ENCODE measurements at places on chromosomes 16 and 17. TPM values are rescaled to one million over a fixed set of nuclear protein-coding genes. Genes with fewer than 3 reads are reported as not detected.

The FOXL1 gene
- 2.1 TPM for total RNA-seq

The TMC5 gene
- 0.17 TPM for total RNA-seq

The PIK3R6 gene
- total RNA-seq, result not detected

The PRSS8 gene
- 17.7 TPM for total RNA-seq

The SCPEP1 gene
- 21.6 TPM for total RNA-seq

The UNKL gene
- 13.8 TPM for total RNA-seq

The DNAH9 gene
- total RNA-seq, result 0.55 TPM

The KRTAP9-4 gene
- total RNA-seq, result not detected

The HBM gene
- total RNA-seq, result not detected

The SOST gene
- not detected for total RNA-seq

The ERAL1 gene
- 25.7 TPM for total RNA-seq

The CA7 gene
- total RNA-seq, result not detected

The CLEC19A gene
- not detected for total RNA-seq

The PRCD gene
- total RNA-seq, result 5.0 TPM

The ITGAD gene
- total RNA-seq, result not detected

The CDH11 gene
- total RNA-seq, result 3.1 TPM

The TCAP gene
- not detected for total RNA-seq

The ACE gene
- 0.52 TPM for total RNA-seq

The SMIM22 gene
- total RNA-seq, result 16.7 TPM

The SERPINF2 gene
- total RNA-seq, result 0.87 TPM

The FNDC8 gene
- not detected for total RNA-seq

The NUDT7 gene
- 4.1 TPM for total RNA-seq

- peak; percentile 76 for DNase-seq
These were observed 27.1 kb upstream of the SNN start for GRCh38 chr16:11640987-11641817.

GRCh38 chr17:56679777-56680422, 86.4 kb downstream of the NOG start:
- peak; percentile 30 for DNase-seq

- no peak for DNase-seq
These were observed 11.8 kb downstream of the GNPTG start for GRCh38 chr16:1363501-1364041.

GRCh38 chr17:66302761-66303626, 581 bp downstream of the PRKCA start:
- peak; percentile 65 for DNase-seq

- no peak for DNase-seq
These were observed 330.7 kb downstream of the KIF2B start for GRCh38 chr17:54153423-54153822.

GRCh38 chr17:74391771-74392170, 24.5 kb downstream of the GPR142 start:
- DNase-seq, result no peak

DNA sequence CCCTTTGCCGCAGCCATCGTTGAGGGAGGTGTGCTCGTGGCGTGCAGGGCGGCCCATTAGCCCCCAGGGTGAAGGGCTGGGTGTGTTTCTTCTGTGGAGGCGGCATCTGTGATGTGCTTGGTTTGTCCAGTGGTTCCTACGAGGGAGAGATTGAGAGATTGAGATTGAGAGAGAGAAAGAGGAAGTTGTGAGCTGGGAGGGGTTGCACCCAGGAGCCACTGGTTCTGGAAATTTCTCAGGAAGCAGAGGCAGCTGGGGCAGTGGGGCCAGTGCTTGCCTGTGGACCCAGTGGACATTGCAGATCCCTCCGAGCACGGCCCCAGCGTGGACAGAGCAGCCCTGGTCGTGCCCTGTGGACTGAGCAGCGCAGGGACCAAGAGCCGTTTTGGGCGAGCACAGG, 72.0 kb upstream of the ZNF750 start:
- no peak for DNase-seq

GRCh38 chr17:31320791-31321190, 631 bp downstream of the EVI2A start:
- no peak for DNase-seq

- no peak for DNase-seq
These were observed 24.0 kb downstream of the CDIP1 start for GRCh38 chr16:4514606-4515005.

- DNase-seq, result peak; percentile 93
These were observed 1.2 kb downstream of the KDM6B start for GRCh38 chr17:7834957-7835813.

- no peak for DNase-seq
These were observed 1.3 kb upstream of the SLC46A1 start for GRCh38 chr17:28407130-28407973.

GRCh38 chr16:69865701-69866100, 85.4 kb upstream of the CLEC18A start:
- peak; percentile 39 for DNase-seq

GRCh38 chr17:59727817-59728533, 20.5 kb downstream of the VMP1 start:
- no peak for DNase-seq

GRCh38 chr17:79506150-79506870, 104.5 kb downstream of the RBFOX3 start:
- DNase-seq, result no peak

- DNase-seq, result peak; percentile 25
These were observed 623 bp downstream of the E4F1 start for GRCh38 chr16:2223942-2224486.

- DNase-seq, result no peak
These were observed 122.9 kb upstream of the CDH11 start for GRCh38 chr16:65244787-65245186.

DNA sequence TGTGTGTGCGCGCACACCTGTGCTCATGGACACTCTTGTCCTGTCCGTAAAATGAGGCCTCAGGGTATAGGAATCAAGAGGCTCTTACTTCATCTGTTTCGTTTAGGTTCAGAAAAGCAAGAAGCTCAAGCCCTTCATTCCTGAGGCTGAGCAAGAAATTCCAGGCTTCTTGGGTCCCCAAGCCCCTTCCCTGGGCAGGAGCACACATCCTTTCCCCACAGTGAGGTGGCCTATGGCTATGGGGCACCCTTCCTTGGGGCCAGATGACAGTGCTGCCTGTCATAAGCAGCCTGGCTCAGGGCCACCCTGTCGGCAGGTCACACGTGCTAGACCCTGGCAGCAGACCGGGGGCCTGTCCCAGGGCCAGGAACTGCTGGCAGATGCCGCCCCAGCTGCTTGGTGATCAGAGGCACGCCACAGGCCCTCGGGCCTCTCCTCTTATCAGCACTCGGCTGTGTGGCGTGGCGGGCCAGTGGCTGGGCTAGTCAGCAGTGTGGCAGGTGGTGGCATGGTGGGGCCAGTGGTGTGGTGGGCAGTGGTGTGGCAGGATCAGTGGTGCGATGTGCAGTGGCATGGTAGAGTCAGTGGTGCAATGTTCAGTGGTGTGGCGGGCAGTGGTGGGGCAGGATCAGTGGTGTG, 50.2 kb downstream of the NKD1 start:
- no peak for DNase-seq

DNA sequence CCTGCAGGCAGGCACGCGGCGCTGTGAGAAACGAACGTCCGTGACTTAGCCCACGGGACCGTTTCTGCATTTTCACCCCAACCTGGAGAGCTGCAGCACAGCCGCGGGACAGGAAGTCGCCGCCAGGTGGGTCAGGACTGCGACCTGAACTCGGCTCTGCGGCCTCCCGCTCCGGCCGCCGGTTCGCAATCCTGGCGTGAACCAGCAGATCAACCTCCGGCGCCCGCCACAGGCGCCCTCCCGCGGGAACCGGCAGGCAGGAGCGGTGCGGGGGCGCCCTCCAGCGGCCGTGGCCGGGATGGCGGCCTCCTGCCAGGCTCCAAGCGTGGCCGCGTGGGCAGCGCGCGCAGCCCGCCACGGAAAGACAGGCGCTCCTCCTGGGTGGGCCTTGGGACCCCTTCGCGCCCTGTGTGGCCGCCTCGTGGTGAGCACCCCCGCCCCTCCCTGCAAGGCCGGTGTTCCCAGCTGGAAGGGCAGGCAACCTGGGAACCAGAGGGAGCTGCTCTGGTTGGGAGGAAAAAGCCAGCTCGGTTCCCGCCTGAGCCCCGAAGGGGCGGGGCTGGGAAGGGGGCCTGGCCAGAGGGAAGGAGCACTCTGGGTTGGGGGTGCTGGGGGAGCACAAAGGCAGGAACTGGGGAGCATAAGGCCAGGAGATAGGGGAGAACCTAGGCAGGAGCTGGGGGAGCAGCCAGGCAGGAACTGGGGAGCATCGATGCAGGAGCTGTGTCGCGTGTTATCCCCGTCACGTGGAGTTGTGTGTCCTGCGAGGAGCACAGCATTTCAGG, 28.2 kb downstream of the ACTG1 start:
- DNase-seq, result peak; percentile 44

GRCh38 chr17:73516431-73516830, 127.8 kb downstream of the SDK2 start:
- no peak for DNase-seq

DNA sequence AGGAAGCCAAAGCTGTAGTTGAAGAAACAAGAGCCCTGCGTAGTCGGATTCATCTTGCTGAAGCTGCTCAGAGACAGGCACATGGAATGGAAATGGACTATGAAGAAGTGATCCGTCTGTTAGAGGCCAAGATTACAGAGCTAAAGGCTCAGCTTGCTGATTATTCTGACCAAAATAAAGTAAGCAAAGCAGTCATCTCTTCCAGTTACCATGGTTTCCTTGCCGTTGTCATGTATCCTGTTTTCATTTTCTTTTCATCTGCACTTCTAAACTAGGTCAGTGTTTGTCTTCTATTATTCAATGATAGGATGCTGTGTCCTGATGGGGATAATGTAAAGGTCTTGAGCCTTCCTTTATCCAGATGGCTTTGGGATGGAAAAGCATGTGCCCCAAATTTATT, 104.3 kb downstream of the STXBP4 start:
- DNase-seq, result no peak

DNA sequence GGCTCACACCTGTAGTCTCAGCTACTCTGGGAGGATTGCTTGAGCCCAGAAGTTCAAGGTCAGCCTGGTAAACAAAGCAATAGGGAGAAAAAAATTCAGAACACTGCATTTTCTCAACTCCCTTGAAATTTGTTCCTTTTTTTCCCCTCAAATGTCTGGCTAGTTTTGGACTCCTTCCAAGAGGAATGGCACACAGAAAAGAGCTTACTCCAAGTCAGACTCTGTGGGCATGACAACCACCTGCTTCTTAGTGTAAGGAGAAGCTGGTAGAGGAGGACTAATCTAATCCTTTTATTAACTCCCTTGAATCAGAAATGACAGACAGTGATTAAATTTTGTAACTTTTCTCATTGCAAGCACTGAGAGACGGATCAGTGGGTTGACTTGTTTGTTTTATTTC, 27.9 kb upstream of the HYDIN start:
- no peak for DNase-seq

DNA sequence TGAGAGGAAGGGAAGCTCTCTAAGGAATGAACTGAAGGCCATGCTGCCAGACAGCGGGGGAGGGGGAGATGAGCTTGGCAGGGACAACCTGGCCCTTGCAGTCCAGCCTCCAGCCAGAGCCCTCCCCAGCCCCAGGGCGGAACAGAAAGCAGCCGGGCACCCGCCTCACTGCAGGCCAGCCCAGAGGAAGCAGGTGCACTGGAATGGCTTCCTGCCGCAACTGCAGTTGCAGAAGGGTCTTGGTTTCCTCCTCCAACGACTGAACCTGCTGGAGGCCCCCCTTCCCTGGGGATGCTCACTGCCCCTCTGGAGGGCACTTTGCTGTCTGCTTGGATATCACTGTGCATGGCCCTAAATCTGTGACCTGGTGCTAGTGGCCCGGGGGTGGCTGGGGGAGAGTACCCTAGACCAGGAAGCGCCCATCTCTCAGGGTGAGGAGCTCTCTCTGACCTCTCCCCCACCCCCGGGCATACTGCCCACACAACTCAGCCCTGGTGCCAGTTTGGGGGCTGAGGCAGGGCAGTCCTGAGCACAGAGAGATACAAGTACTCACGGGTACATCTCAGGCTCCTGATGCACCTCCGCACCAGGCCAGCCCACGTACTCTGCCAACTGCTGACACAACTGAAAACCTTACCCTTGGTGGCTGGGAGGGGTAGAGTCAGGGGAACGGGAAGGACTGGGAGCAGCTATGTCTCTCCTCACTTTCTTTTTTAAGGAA, 41.1 kb downstream of the MYO18A start:
- no peak for DNase-seq

GRCh38 chr16:17106243-17106791, 364.4 kb downstream of the XYLT1 start:
- no peak for DNase-seq

- DNase-seq, result no peak
These were observed 365.4 kb downstream of the WWOX start for GRCh38 chr16:78464833-78465232.

GRCh38 chr17:66567234-66568170, 265.1 kb downstream of the PRKCA start:
- peak; percentile 68 for DNase-seq

- DNase-seq, result no peak
These were observed 7.6 kb upstream of the TNRC6A start for GRCh38 chr16:24721830-24722238.

GRCh38 chr17:49209061-49209571, 1.3 kb downstream of the GNGT2 start:
- peak; percentile 51 for DNase-seq

DNA sequence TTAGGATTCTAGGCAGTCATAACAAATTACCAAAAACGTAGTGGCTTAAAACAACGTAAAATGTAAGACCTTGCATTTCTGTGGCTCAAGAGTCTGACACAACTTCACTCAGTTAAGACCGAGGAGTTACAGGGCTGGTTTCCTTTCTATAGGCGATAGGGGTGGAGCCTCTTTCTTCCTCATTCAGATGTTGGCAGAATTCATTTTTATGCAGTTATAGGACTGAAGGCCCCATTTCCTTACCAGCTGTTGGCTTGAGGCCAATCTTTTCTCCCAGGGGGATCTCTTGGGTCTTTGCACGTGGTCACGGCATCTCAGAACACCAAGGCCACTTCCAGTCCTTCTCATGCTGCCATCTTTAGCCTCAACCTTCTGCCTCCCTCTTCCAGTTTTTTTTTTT, 145.2 kb downstream of the KCNJ2 start:
- no peak for DNase-seq

- no peak for DNase-seq
These were observed 45.3 kb downstream of the GRIN2A start for GRCh38 chr16:10136916-10137315.

DNA sequence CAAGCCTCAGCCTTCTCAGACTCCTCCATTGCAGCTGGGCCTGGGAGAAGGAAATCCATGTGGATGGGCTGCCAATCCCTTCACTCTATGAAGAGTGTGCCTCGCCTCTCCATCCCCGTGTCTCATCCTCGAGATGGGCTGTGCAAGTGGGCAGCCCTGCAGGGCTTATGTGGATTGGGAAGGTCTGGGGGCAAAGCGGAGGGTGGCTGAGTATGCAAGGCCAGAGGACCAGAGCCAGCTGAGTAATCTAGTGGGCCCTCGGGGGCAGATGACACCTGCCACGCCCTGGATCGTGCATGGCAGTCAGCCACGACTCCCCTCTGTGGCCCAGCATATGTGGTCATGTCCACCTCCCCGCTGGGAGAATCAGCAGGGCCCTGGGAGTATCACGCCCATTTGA, 78.9 kb downstream of the IRX5 start:
- no peak for DNase-seq

GRCh38 chr17:28763804-28764266, 20.0 kb downstream of the TRAF4 start:
- peak; percentile 72 for DNase-seq

- no peak for DNase-seq
These were observed 25.3 kb downstream of the NXPH3 start for GRCh38 chr17:49600949-49601348.

Measured in renal cortical epithelial cell (primary cell).